ENCODE measurements at places on chromosomes 2 and 18.

- DNase-seq, result no peak
Observed at GRCh38 chr2:216090369-216090786, 8.7 kb downstream of the TMEM169 start.

DNA sequence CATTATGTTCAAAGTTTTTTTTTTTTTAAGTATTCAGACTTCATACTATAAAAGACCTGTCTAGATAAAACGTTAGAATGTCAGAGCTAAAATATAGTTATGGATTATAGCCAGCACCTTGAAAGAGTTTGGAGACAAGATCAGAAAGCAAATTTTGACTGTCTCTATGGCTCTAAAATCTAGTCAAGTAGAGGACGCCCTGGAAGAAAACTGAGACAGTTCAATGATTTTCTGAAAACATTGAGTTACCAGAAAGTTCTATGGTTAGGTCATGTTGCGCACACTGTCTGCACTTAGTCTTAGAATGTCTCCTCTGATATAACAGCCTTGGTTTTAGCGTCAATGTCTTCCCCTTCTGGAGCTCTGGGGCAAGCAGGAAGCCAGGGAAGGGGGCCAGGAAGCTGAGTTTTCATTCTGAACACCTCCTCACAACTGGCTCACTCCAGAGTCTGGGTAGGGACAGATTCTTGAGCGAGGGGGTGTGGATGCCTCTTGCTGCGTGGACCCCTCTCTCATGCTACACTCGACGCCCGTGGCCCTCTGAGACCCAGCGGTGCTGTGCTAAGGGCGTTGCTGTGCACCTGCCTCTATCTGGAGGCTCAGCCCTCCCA lies 99.5 kb downstream of the RNF144A start:
- DNase-seq, result no peak

DNA sequence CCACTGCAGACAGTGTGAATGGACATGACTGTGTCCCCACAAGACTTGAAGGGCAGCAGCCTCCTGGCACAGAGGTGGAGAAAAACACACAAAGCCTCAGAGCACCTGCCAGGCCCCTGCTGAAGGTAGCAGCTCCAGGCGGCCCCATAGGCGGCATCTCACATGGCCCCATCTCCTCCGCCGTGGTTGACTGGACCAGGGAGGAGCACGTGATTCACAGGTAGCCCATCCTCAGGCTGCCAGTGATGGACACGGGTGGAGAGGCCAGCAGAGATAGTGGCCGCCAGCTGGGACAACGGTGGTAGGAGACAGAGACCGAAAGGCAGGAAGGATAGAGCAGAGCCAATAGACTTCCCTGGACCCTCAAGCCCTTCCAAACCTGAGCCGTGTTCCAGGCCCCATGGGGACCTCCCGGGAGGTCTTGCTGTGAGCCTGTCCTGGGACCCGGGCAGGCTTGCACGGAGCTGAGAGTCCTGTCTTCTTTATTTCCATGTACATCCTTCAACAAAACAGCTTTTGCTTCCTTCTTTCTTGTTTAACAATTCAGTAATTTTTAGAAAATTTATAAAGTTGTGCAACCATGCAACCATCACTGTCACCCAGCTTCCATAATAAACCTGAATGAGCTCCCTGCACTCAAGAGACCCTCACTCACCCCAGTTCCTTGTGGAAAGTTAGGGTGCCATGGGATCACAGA lies 26.9 kb downstream of the GPR55 start:
- no peak for DNase-seq

- DNase-seq, result no peak
Observed at GRCh38 chr2:101723371-101724124, 26.0 kb downstream of the MAP4K4 start.

GRCh38 chr2:11482473-11483035 lies 16.6 kb upstream of the E2F6 start:
- no peak for DNase-seq

- no peak for DNase-seq
Observed at GRCh38 chr2:70181363-70181956, 9.4 kb downstream of the C2orf42 start.

All from stimulated activated CD4-positive, alpha-beta T cell treated with anti-CD3 and anti-CD28 coated beads, Interleukin-2, amount 100 ng/mL, for 24 hours (primary cell).